ENCODE measurements at places on chromosomes 6 and 20. TPM values are rescaled to one million over a fixed set of nuclear protein-coding genes. Genes with fewer than 3 reads are reported as not detected.

The DLK2 gene
- total RNA-seq: 1.4 TPM

DNA sequence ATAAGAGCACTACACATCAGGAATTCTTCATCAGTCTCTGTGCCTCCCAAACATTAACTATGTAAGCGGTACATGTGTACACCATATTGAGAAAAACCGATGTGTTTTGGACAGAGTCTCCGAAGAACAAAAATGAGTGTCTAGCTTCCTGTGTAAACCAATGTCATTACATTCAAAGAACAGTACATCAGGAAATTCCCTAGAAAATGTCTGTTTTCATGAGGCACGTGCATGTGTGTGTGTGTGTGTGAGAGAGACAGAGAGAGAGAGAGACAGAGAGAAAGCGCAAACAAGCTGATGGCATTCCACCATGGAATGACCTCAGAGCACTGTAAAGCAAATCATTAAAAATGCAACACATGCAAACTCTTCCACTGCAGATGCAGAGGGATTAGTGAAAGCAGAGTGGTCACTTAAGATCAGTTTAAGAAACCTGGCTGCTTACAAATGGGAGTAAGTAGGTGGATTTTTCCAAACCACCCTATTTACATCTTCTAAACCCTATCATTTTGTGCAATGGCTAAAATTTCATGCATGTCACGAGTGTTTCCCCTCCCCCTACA is 133.9 kb downstream of the HIVEP2 start:
- DNase-seq: no peak

DNA sequence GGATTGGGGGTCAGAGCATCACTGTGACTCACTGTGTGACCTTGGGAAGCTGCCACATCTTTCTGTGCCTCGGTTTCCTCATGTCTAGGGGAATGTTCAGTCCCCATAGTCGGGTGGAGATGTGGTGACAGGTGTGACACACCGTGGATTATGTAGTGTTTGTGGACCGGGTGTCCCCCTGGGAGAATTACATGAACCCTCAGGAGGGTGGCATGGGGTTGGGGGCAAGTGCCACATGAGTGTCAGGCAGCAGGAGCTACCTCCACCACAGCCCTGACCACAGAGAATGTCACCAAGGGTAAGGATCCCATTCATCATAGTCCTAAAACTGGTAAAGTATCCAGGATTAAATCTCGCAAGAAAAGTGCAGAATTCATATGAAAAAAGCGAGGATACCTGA is 23.2 kb downstream of the SUN5 start:
- DNase-seq: no peak

DNA sequence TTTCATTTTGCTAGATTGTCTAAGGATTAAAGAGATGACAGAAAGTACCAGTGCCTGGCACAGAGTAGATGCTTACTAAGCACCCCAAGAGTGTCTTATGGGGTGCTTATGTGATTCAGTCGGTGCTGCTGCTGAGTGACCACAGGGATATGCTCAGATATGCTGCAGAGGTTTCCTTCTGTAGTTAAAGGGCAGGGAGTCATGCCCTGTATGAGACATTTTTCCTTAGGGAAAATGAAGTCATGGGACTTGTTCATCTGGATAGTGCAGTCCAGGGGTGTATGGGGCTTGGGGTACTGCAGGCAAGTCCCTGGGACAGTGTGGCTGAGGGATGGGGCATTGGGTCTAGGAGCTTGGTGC is 25.1 kb downstream of the TOX2 start:
- no peak for DNase-seq

DNA sequence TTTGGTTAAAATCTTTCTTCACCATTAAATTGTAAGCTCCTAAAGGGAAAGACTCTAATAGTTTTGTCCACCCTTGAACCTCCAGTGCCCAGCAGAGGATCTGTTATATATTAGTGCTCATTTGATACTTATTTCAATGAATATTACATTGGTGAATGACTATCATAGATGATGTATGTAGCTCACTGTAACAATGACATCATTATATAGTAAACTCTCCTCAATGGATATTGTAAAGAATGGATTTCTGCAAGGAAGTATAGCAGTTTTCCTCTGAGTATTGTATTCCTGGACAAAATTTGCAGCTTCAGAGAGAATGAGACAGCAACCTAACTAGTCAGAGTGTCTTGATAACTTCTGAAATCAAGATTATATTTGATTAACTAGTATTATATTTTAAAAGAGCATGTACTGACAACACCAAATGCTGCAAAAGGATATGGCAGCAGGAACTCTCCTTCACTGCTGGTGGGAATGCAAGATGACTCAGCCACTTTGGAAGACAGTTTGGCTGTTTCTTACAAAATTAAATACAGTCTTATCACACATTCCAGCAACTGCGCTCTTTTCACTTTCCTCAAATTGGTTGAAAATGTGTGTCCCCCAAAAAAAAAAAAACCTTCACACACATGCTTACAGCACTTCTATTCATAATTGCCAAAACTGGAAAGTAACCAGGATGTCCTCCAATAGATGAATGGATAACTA is 189.8 kb upstream of the OPRM1 start:
- DNase-seq: no peak

DNA sequence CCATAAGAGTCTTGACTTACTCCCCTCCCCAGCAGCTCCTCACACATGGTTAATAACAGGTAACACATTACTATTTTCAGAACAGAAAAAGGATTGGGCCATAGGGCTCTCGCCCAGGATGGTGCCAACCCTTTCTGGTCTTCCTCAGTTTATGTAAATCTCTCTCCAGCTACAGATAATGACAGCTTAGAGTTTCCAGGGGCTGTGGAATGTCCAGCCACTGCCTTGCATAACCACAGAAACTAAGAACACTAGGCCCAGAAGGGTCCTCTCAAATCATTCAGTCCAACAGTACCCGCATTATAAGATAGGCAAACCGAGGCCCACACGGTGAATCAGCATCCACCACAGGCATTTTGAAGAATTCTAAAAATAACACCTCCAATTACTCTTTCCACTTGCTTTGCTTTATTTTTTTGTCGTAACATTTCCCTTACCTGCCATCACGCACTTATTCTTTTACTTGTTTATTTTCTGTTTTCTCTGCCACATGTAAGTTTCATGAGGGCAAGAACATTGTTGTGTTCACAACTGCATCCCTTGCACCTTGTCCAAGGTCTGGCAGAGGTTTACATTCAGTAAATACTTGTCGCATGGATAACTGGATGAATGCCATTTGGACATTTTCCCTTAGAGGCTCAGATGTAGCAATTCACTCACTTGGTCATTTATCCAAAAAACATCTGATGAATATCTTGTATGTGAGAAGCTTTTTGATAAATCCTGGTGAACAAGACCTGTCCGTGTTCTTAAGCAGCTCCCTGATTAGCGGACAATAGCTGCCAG is 6.4 kb upstream of the SDC4 start:
- no peak for DNase-seq

- DNase-seq: no peak
Measured at GRCh38 chr6:96834070-96834469, 3.2 kb downstream of the GPR63 start.
